ENCODE measurements at places on chromosomes 12 and 14.
A peak's percentile ranks its signal among the peaks of the same experiment; 100 is the strongest.

DNA sequence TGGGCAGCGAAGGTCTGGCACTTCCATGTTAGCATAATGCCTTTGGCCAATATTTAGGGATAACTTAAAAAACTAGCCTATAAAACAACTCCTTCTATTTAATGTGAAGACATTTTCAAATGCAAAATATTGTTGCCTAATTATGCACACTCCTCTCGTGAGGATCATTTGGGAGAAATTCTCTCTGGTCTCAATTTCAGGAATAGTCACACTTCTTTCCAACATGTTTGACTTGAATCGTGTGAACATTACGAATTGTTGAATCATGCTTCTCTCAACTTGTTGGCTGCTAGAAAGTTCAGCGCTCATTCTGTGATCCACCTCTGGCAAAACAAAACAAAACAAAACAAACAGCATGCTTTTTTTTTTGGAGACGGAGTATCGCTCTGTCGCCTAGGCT is 313.2 kb downstream of the SEC23A start:
- DNase-seq, result no peak

DNA sequence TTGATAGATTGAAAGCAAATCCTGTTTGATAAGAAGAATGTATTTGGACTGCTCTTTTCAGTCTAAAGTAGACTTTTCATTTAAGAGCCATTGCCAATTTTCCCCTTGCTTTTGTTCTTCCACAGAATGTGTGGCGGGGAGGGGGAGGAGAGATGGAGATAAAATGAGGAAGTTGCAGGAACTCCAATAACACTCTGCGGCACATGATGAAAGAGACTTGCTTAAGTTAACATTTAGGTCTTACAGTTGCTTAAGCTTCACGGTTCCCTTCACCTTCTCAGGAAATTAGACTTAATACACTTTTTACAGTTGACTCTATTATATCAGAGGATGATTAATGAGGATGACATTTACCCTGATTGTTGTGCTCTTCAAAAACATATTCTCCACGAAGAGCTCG is 537.3 kb downstream of the TMTC2 start:
- no peak for DNase-seq

DNA sequence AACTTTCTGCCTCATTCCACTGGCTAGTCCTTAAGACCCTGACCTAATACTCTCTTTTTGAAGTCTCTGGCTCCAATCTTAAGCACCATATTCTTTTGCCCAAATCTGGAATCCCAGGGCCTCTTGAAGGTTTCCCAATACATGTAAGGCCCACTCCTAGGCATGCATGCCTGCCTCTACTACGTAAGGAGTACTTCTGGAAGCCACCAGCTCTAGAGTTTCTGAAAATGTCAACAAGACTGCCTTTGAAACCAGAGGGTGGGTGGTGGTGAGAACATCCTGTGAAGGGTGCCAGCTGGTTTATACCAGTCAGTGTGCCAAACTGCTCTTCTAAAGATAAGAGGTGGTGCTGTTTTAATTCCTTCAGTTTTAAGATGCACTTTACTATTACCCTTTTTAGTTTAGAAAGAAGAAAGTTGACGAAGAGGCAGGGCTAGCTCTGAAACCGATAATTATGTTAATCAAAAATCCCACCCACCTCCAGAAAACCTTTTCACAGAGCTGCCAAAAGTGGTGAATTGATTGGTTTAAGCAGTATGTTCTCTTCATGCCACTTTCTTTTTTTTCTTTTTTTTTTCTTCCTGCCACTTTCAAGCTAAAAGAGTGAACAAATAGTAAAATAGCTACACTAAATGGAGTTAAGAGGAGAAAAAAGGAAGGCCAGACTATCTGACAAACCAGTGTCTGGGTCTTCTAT is 8.7 kb upstream of the WDR89 start:
- no peak for DNase-seq

DNA sequence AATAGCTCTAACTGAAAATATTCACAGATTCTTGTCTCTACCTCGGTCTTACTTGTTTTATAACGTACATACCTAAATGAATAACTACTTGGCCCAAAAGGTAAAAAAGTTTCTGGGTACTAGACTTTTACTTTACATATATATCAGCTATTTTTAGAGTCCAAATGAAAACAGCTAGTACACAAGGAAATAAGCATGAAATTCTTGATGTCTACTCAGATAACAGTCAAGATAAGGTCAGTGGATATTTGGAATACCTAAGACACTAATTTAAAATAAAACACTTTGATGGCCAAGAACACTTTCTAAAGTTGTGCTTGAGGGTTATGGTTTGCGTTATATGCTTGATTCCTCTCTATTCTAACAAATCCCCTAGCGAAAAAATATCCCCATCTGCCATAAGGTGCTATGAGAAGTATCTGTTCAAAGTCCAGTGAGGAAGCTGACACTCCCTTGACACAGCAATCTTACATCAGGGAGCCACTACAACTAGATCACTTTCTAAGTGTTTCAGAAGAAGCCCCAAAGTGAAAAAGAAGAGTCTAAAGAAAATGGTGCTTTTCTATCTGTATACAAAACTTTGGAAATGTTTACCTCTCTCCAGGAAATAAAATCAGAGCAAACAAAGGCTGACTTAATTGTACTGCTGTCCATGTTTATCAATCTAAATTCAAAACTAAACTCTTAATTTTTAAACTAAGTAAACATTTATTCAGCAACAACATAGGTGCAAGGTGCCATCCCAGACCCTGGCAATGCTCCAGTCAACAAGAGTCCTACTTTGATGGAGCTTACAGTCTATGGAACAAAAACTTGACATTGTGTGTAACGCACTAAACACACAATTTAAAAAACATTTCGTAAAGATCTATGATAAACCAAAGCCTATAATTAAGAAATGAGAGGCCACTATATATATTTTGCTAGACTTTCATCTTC is 11.7 kb downstream of the PTPN21 start:
- no peak for DNase-seq

DNA sequence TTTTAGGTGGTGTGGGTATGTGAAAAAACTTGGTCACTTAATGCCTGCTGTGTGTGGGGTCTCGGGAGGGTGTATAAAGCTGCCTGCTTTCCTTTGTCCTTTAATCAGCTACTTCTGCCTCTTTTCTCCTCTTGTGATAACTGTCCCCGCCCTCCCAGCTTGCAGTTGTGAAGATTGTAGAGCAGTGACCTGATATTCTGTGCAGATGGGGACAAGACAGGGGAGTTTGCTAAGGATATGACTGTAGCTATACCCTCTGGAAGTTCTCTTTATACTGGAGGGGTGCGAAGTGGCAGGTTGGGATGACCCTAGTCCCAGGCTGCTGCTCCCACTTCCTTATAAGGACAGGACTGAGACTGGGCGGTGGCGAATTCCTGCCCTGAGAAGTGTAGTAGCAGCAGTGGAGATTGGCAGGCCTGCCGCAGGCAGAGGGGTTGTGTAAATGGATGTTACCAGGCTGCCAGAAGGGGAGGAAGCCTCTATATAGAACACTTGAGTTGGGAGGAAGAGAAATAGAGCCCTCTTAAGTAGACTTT is 835 bp downstream of the MYL6 start:
- no peak for DNase-seq

DNA sequence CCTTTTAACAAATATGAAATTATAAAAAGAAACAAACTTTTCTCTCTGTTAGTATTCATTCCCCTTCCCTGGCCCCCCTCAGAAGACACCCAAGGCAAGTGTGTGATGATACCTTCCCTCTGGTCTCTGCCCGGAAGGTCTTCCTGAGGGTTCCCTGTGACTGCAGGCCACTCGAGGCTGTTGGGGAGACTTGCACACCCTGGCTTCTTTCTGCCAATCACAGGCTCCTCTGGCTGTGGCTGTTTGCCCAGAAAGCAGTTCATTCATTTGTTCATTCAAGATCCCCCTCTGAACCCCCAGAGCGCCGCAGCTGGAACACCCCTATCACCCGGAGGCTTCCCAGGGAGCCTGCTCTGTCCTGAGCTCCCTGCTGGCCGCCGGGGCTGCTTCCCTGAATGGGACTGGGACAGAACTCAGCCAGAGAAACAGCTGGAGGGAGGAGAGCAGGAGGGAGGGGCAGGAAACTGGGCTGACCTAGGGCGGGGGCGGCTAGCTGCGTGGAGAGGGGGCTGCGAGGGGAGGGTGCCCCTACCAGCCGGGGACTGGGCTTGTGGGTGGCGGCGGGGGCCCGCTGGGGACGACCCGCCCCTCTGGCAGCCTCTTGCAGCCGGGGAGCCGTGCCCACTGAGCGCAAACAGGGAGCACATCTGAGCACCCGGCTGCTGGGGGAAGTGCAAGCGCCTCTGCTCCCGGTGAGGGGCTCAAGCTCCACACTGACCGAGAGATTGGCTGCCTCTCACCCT is at the start of gene CMKLR1:
Gene CMKLR1 (minus strand): TSS at position 397 of the 743 bp plus-strand sequence. CDS start 45,720 bp downstream, outside the sequence.
- DNase-seq, result no peak

DNA sequence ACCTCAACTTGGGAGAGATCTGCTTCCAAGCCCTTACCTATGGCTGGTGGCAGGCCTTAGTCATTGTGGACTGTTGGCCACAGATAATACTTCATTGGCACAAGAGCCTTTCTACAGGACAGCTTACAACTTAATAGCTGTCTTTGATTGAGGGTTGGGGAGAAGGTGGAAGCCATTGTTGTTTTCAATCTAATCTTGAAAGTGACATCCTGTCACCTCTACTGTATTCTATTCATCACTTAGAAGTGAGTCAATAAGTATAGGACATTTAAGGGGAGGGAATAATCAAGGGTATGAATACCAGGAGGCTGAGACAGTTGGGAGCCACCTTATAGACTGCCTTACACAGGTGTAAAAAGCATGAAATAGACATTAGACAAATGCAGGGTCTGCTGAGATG is 906.3 kb downstream of the NRXN3 start:
- DNase-seq, result no peak

- no peak for DNase-seq
These were observed 80.9 kb downstream of the DENND5B start for GRCh38 chr12:31510034-31510433.

DNA sequence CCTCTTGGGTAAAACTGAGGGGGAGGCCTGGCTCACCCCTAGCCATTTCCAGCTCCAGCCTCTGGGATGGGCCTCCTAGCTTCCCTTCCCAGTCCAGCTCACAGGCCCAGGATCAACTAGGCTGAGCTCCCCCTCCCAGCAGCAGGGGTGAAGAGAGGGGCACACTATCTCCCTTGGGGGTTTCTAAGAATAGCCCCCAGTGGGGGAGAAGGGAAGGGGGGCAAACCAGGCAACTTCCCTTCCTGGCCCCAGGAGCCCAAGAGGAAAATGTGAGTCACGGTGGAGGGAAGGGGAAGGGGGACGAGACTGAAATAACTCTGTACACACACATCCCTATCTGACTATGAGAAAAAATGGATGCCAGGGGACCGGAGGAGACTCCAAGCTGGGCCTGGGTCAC is 9.0 kb downstream of the ADCY6 start:
- DNase-seq, result no peak

DNA sequence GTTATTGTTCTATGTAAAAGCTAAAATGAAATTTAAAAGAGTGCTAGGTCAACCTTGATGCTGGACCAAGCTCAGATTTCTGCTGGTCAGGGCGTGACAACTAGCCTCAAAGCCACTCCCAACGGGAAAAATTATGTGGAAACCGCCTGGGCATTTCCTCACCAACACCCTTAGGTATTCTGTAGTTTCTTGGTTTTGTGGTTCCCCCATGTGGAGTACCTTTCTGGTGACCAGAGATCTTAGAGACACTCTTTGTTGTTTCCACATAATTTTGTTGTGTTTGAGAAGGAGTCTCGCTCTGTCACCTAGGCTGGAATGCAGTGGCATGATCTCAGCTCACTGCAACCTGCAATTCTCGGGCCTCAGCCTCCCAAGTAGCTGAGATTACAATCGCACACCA is 119.9 kb downstream of the DENND5B start:
- DNase-seq, result no peak

DNA sequence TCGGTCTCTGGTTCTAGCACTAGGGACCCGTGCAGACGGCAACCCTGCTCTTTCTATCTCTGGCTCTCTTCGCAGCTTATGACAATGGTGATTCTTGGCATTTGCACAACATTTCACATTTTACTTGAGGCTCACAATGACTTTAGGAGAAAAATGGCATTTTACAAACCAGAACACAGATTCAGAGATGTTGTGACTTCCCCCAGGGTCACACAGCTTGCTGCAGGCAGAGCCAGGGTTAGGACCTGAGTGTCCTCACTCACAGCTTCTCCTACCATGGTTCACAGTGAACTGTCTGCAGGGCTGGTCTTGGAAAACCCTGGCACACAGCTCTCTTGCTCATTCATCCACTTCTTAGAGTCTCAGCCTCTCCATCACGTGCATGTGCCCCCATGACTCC is 23.7 kb downstream of the P2RX7 start:
- no peak for DNase-seq

DNA sequence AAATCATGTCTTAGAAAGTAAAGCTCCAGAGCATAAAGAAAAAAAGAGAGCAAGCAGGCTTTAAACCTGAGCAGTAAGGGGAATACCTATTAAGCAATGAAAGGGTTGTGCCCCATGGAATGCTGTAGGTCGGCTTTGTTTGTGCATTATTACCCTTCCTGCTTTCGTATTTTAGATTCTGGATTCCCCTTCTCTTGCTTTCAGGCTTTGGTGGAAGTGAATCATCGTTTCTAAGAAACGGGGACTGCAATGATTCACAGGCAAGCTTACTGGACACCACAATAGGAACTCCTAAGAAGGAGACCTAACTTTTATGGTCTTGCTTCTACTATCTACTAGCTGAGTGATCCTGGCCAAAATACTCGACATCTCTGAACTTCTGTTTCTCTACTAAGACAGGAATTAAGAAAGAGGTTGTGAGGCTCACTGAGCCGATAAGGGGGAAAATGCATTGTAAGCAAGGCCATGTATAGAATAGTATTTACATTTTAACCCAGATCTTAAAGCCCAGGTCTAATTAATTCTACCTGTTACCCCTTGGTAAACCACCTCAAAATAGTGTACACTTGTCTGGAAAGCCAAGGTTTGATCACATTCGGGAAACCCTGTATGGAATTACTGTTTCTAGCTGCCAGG is 1.2 kb upstream of the BMAL2 start:
- peak; percentile 88 for DNase-seq

DNA sequence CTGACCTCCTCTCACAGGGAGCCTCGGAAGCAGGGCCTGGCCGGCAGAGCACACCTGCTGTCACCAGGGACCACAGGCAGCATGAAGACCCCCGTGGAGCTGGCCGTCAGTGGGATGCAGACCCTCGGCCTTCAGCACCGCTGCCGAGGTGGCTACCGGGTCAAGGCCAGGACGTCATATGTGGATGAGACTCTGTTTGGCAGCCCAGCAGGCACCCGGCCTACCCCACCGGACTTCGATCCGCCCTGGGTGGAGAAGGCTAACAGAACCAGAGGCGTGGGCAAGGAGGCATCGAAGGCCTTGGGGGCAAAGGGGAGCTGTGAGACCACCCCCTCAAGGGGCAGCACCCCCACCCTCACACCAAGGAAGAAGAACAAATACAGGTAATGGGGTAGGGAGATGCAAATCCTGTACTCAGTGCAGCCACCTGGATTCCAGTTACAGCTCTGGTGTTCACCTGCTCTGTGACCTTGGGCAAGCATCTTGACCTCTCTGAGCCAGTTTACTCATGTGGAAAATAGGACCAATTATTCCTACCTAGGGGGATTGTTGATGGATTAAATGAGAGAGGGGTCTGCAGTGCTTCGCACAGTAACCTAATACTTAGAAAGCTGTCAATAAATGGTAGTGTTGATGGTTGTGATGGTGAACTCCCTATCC is 1.3 kb downstream of the RITA1 start:
- DNase-seq, result no peak

Data from HS-5 (cell line).